ENCODE measurements at places on chromosomes 13 and 19. TPM values are rescaled to one million over a fixed set of nuclear protein-coding genes. Genes with fewer than 3 reads are reported as not detected.

DNA sequence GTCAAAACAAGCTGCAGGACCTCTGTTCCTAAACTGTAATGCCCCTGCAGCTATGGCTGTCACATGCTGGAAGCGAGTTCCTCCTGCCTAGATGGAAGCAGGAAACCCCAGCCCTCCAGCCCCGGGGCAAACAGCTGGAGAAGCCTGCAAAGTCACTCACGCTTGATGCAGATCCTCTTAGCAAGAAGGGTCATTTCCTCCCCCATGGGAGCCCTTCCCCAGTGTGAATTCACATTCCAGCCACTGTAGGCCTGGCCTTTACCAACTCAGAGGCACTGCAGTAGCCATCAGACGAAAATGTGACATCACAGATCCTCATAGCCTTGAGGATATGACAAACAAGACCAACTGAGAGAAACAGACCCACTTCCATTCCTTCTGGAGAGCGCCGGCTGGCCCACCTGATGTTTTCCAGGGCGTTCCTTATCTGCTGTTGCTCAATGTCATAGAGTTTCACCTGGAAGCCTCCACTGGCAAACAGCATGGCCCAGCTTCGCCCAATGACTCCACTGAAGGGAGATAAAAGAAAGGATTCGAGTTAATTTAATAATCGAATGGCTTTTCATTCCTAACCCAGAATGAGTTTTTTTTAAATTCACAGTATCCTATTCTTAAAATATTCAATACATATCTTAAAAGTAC lies 13.5 kb downstream of the CRYL1 start:
- no peak for DNase-seq

- peak; percentile 23 for DNase-seq
Observed at GRCh38 chr13:110610955-110611595, 4.3 kb upstream of the NAXD start.

DNA sequence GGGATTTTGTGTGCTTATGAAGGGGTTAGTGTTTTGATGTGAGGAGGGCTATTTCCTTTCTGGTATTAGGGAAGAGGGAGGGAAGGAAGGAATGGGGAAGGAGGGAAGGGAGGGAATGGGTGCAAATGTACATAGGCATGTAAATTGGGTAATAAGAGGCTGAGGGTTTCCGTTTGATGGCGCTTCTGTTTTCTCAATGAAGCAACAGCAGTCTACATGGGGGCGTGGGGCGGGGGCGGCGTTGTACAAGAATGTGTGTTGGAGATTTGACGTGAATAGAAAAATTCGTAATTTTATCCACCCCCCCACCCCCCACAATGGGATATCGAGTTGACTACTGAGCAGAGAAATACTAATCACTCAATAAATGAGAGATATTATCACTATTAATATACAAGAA lies 52.5 kb downstream of the PDS5B start:
- no peak for DNase-seq

DNA sequence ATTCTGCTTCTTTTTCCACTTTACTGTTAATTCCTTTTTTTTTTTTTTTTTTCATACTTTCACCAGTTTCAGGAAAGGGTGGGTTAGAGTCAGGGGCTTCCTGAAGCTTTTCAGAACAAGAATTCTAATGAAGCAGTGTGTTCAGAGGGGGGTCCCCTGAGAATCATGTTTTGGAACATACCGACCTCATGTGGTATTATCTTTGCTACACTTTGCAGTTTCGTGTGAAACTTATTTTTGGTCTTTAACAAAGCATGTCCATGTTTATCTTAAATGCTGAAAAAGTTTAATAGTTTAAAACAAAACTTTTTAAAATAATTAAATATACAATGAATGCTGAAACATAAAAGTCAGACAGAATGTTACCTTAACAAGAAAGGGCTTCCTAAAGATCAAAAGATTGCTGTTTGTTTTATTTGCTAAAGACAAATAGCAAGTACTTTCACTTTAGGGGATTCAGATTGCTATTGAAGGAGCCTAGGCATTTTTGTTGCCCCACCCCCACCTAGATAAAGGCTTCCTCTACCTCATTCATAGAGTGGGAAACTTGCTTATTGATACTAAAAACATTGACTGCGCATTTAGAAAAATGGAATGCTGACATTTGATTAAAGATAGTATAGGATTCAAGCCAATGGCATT lies 21.1 kb upstream of the POMP start:
- no peak for DNase-seq

DNA sequence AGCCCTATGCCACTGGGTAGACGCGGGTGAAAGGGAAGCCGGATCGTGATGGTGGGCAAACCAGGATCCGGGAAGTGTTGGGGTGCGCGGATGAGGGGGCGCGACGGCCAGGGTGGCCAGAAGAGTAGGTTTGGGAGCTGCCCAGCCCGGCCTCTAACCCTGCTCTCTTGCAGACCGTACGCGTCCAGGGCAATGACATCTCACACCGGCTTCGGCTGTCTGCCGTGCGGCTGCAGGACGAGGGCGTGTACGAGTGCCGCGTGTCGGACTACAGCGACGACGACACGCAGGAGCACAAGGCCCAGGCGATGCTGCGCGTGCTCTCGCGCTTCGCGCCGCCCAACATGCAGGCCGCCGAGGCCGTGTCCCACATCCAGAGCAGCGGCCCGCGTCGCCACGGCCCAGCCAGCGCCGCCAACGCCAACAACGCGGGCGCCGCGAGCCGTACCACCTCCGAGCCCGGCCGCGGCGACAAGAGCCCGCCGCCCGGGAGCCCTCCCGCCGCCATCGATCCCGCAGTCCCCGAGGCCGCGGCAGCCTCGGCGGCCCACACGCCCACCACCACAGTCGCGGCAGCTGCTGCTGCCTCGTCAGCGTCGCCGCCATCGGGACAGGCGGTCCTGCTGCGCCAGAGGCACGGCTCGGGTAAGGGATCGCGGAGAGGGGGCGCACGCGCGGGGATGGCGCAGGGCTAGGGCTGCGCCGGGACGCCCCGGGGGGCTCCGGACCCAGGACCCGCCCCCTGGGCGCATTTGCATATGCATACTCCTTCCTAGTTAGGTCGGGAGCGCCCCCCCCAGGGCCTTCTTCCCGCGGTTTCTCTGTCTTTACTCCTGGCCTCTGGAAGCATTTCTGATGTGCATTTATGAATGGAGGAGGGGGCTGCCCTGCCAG lies 4.1 kb downstream of the VSTM2B start:
- no peak for DNase-seq

GRCh38 chr13:21673789-21674489 lies 3.1 kb downstream of the FGF9 start:
- peak; percentile 42 for DNase-seq

- DNase-seq = peak; percentile 93
Observed at GRCh38 chr13:24512197-24512907, at the start of gene PARP4. PARP4 (minus strand) TSS chr13:24512778; CDS start chr13:24503776, 9,002 bp downstream.

- DNase-seq = no peak
Observed at GRCh38 chr19:45144431-45145269, 16.1 kb downstream of the NKPD1 start.

GRCh38 chr13:103965506-103966243 lies 899.5 kb upstream of the SLC10A2 start:
- no peak for DNase-seq

DNA sequence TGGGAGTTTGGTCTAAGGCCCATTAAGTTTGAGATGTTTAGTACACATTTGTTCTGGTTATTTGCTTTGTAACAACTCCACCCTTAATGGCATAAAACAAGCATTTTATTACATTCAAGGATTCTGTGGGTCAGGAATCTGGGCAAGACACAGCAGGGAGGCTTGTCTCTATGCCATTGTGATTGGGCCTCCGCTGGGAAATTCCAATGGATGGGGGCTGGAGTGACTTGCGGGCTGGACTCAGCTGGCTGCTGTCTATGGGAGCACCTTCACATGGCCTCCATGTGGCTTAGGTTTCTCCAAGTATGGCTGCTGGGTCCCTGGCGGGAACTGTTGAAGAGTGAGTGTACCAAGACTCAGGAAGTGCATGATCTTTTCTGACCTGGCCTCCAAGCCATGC lies 159.0 kb downstream of the PAN3 start:
- no peak for DNase-seq

- peak; percentile 63 for DNase-seq
Observed at GRCh38 chr13:43787997-43788396, 1.2 kb upstream of the ENOX1 start.

DNA sequence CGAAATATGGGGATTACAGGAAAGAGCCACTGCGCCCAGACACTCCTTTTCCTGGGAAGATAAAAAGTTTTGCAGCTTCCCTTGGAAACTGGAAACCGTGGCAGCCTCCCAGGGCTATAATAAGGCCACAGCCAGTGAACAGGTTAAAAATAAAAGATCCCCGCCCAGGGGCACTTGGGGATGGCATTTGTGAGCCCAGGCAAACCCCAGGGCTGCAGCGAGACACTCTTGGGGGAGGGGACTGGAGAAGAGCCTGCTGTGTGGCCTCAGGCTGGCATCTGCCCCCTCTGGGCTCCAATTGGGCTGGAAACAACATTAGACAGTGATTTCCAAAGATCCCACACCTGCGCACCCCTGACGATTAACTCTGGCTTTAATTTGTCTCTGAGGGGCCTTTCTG lies 11.2 kb downstream of the FEM1A start:
- no peak for DNase-seq

DNA sequence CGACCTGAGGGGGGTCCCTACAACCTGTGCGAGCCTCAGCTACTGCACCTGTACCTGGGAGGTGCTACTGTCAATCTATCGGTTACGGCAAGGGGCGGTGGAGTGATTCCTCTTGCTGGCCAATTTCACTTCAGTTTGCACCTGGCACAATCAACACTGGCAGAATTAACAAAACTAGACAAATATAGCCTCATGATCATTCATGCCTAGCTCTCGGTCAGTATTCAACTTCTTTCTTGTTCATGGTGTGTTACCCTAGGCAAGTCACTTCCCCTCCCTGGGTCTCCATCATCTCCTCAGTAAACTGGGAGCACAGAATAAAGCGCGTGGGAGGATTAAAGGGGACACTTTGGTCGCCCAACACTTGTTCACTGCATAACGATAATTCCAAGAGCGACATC lies 618 bp downstream of the HAUS8 start:
- no peak for DNase-seq

- no peak for DNase-seq
Observed at GRCh38 chr19:43997631-43998290, 5.0 kb upstream of the ZNF230 start.

GRCh38 chr13:77508959-77509620 lies 26.4 kb upstream of the SCEL start:
- DNase-seq = peak; percentile 58

- DNase-seq = no peak
Observed at GRCh38 chr19:41408256-41408655, 10.6 kb downstream of the BCKDHA start.

GRCh38 chr19:54162241-54162805 lies 2.8 kb upstream of the LENG1 start:
- peak; percentile 86 for DNase-seq

- DNase-seq = no peak
Observed at GRCh38 chr19:18097993-18098890, 664 bp downstream of the MAST3 start.

DNA sequence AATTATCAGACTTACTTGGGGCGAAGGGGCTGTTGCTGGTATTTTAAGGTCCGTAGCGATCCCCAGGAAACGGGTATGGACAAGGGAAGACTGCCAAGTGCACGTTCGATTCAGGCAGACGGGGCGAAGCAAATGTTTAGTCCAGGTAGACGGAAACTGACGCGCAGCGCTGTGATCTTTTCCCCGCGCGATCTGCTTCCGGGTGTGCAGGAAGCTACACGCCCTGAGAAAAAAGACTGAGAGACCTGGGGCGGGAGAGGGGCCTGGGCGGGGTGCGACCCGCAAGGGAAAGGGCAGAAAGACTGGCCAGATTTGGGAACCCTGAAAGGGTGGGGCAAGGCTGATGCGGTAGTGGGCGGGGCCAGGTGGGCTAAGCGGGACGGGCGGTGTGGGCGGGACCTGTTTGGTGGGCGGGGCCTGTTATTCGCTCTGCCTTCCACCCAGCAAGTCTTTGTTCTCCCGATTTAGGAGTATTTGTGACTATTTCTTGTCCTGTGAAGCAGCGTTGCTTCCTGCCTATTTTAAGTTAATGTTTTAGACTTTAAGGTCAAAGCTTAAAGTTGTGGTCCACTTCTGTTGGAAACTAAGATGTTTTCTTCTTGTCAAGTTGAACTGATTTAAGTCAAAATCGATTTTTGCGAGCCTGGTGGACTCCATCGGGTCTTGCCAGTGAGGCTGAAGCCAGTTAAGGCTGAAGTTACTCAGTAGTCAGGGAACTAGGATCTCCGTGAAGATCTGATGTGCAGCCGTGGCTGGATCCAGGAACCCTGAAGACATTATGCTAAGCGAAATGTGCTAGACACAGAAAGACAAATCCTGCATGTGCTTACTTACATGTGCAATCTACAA lies at the start of gene ZNF836:
Gene ZNF836, minus strand, starts transcription at position 301 of the 849 bp plus-strand sequence. CDS start 3,549 bp downstream, outside the sequence.
- peak; percentile 71 for DNase-seq

DNA sequence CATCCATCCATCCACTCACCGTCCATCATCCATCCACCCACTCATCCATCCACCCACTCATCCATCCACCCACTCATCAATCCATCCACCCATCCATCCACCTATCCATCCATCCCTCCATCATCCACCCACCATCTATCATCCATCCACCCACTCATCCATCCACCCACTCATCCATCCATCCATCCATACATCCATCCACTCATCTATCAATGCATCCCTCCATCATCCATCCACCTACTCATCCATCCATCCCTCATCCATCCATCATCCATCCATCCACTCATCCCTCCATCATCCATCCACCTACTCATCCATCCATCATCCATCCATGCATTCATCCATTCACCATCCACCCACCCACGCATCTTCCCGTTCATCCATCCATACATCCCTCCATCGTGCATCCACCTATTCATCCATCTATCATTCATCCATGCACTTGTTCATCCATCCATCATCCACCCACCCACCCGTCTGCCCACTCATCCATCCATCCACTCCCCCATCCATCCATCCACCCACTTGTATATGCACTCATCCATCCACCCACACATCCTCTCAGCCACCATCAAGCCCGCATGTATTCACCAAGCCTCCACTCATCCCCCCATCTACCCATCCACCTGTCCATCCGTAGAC lies 3.6 kb downstream of the STAP2 start:
- no peak for DNase-seq

- peak; percentile 7 for DNase-seq
Observed at GRCh38 chr13:109331011-109331433, 455.4 kb downstream of the IRS2 start.

DNA sequence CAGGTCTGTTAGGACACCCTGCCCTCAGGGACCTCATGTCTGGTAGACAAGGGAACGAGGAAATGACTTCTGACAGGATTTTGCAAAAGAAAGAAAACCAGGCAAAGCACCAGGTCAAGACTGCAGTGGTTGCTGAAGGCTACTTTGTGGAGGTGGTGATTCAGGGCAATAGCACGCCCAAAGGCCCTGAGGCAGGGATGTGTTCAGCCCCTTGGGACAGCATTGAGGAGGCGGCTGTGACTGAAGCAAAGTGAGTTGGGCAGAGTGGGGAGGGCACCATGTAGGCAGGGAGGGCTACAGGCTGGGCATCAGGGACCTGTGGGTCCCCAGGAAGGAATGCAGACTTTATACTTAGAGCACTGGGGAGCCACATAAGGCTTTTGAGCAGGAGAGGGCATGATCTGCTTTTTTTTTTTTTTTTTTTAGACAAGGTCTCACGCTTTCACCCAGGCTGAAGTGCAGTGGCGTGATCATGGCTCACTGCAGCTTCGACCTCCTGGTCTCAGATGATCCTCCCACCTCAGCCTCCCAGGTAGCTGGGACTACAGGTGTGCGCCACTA lies 10.8 kb upstream of the HOMER3 start:
- peak; percentile 88 for DNase-seq

The LYPD5 gene
- total RNA-seq = 0.35 TPM

The LGALS7B gene
- not detected for total RNA-seq

The IGFL3 gene
- total RNA-seq = not detected

The ZIM2 gene
- not detected for total RNA-seq

The PALM gene
- total RNA-seq = 10.8 TPM

The RNF225 gene
- total RNA-seq = not detected

The RGCC gene
- 2.6 TPM for total RNA-seq

The CNMD gene
- total RNA-seq = not detected

The KLF16 gene
- total RNA-seq = 15.1 TPM

The CGB1 gene
- not detected for total RNA-seq

Measured in PC-3 (cell line).